ENCODE measurements at places on chromosomes 7 and 10. TPM values are rescaled to one million over a fixed set of nuclear protein-coding genes. Genes with fewer than 3 reads are reported as not detected.

JAZF1 gene
- polyA plus RNA-seq: 11.6 TPM

GPR15LG gene
- not detected for polyA plus RNA-seq

THSD7A gene
- polyA plus RNA-seq: 0.06 TPM

CNNM1 gene
- 1.3 TPM for polyA plus RNA-seq

PDE6C gene
- polyA plus RNA-seq: not detected

BLVRA gene
- polyA plus RNA-seq: 36.1 TPM

PLEKHS1 gene
- polyA plus RNA-seq: not detected

CRYGN gene
- 0.10 TPM for polyA plus RNA-seq

TRPV5 gene
- polyA plus RNA-seq: not detected

STEAP2 gene
- 5.1 TPM for polyA plus RNA-seq

GRM3 gene
- polyA plus RNA-seq: not detected

ZNF727 gene
- not detected for polyA plus RNA-seq

OPALIN gene
- polyA plus RNA-seq: not detected

OR2A5 gene
- polyA plus RNA-seq: not detected

TFPI2 gene
- polyA plus RNA-seq: 143 TPM

H2AZ2 gene
- polyA plus RNA-seq: 100 TPM

SLC18A2 gene
- not detected for polyA plus RNA-seq

HTRA1 gene
- polyA plus RNA-seq: 128 TPM

POLR1F gene
- polyA plus RNA-seq: 5.1 TPM

CLRN3 gene
- polyA plus RNA-seq: not detected

SPOCK2 gene
- 0.06 TPM for polyA plus RNA-seq

ECHDC3 gene
- 13.4 TPM for polyA plus RNA-seq

MDH2 gene
- 109 TPM for polyA plus RNA-seq

GIMAP2 gene
- 0.13 TPM for polyA plus RNA-seq

CCDC186 gene
- polyA plus RNA-seq: 5.4 TPM

GDF10 gene
- not detected for polyA plus RNA-seq

ICA1 gene
- 0.15 TPM for polyA plus RNA-seq

CLDN3 gene
- polyA plus RNA-seq: not detected

TLX1 gene
- polyA plus RNA-seq: not detected

NEURL1 gene
- 0.58 TPM for polyA plus RNA-seq

CYP2C18 gene
- not detected for polyA plus RNA-seq

PVRIG gene
- not detected for polyA plus RNA-seq

CHRM2 gene
- 27.0 TPM for polyA plus RNA-seq

OPN4 gene
- not detected for polyA plus RNA-seq

KLHL7 gene
- 31.7 TPM for polyA plus RNA-seq

CUBN gene
- 0.39 TPM for polyA plus RNA-seq

ANKRD61 gene
- polyA plus RNA-seq: 0.31 TPM

ALOX5 gene
- polyA plus RNA-seq: not detected

NPSR1 gene
- polyA plus RNA-seq: not detected

HMX2 gene
- not detected for polyA plus RNA-seq

FFAR4 gene
- not detected for polyA plus RNA-seq

ACBD7 gene
- polyA plus RNA-seq: 0.76 TPM

SCIN gene
- polyA plus RNA-seq: 0.17 TPM

PKD2L1 gene
- polyA plus RNA-seq: not detected

All from BJ (cell line).